H1 (cell line): ENCODE measurements at places on chromosomes 3 and 15. TPM values are rescaled to one million over a fixed set of nuclear protein-coding genes. Genes with fewer than 3 reads are reported as not detected.

Gene PLSCR5
- not detected in 2 replicates for total RNA-seq

Gene DHFR2
- 2.2 and 2.6 TPM in 2 replicates for total RNA-seq

Gene MYEF2
- total RNA-seq = 78.2 and 79.2 TPM in 2 replicates

Gene IGSF11
- 1.1 and 1.6 TPM in 2 replicates for total RNA-seq

GRCh38 chr3:42588625-42589024 is 2.0 kb upstream of the SS18L2 start:
- no peak overlapping the region for H3K27ac ChIP-seq
- no peak for DNase-seq
- no peak overlapping the region for H3K4me3 ChIP-seq
- H3K4me1 ChIP-seq = peaks cover 12% of the 10 kb centered on the region
- H3K27me3 ChIP-seq = no peaks in the 10 kb centered on the region
- no peaks in the 10 kb centered on the region for H3K36me3 ChIP-seq

- no peaks in the 10 kb centered on the region for H3K36me3 ChIP-seq
- H3K27me3 ChIP-seq = no peaks in the 10 kb centered on the region
- no peak overlapping the region for H3K4me3 ChIP-seq
- H3K4me1 ChIP-seq = no peaks in the 10 kb centered on the region
Observed at GRCh38 chr15:56342653-56343052, 22.6 kb upstream of the TEX9 start.

- no peaks in the 10 kb centered on the region for H3K4me1 ChIP-seq
- H3K4me3 ChIP-seq = no peak overlapping the region
- H3K27ac ChIP-seq = no peak overlapping the region
- no peak for DNase-seq
Observed at GRCh38 chr3:146929696-146930095, 324.6 kb upstream of the PLSCR5 start.

- no peaks in the 10 kb centered on the region for H3K36me3 ChIP-seq
- peaks cover 40% of the 10 kb centered on the region for H3K27me3 ChIP-seq
- no peak overlapping the region for H3K27ac ChIP-seq
- DNase-seq = peak; percentile 86
- peak overlapping the region; percentile 30 for H3K4me3 ChIP-seq
Observed at GRCh38 chr15:40282147-40282868, 556 bp downstream of the ANKRD63 start.

DNA sequence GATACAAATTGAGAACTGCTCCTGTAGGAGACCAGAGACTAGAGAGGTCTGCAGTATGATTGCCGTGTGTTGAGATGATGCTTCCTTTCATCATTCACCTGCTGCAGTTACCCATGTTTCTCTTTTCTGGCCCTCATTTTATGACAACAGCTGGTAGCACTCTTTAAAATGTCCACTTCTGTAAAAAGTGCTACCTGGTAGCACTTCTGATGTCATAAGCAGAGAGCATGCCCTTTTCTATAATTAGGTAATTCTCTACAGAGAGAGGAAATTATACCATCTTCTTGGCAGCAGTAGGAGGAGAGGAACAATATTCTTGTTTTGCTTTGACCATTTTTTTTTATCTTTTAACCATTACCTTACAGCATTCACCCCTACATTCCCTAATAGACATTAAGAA is 123.8 kb downstream of the PPM1L start:
- no peak for DNase-seq
- H3K27me3 ChIP-seq = no peaks in the 10 kb centered on the region
- no peak overlapping the region for H3K4me3 ChIP-seq

DNA sequence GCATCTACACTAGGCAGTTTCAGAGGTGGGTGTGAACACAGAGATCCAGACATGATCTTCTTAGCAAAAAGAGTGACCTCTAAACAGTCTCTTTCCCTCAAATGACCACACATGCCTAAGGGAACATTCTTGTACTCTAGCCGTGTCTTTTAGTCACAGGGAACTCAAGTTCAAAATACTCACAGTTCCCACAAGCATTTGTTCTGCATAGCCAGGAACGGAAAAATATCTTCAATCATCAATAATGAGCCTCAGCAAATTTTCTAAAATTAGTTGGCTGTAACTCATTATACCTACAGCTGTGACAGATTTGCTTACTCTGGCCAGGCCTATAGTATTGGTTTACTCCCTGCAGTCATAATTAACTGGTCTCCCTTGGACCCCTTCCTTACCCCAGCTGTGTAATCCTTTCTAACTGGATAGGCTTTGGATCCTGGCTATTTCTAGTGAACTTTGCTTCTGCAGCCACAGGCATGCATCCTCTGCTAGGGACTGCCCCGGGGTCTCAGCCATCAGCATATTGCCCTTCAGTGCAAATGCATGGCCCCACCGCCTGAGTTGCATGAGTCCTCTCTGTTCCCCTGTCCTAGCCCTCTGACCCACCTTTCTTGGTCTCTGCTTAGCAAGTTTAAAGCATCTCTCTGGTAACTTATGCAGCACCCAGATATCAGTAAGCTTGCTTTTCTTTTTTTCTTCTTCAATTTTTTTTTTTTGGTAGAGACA is 56.0 kb upstream of the HACD2 start:
- DNase-seq = no peak
- H3K27ac ChIP-seq = no peak overlapping the region
- no peaks in the 10 kb centered on the region for H3K36me3 ChIP-seq

DNA sequence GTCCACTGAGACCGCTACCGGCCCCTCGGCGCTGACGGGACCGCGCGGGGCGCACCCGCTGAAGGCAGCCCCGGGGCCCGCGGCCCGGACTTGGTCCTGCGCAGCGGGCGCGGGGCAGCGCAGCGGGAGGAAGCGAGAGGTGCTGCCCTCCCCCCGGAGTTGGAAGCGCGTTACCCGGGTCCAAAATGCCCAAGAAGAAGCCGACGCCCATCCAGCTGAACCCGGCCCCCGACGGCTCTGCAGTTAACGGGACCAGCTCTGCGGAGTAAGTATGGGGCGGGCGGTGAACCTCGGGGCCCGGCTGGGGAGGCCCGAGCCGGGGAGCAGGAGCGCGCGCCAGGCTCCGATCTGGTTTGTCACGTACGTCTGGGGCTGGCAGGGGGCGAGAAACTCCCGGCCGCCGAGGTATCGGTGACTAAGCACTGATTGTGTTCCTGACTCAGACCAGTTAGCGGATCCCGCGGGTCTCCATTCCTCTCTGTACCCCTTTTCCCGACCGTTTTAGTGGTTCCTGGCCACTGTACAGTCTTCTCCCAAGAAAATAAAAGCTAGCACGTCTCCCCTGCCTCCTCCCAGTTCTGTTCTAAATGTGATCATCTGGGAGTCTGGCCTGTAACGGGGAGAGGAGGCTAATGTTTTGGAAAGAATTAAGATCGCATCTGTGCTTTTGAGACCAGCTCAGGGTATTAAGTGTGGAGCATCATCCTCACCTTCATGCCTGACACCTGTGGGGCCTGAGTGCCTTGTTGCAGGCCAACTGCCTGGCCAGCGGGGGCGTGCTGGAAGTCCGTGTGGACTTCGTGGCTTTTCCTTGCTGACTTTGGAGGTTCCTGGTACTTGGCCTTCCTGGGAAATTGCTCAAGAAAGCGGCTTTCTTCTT is 691 bp downstream of the MAP2K1 start:
- H3K36me3 ChIP-seq = peaks cover 3% of the 10 kb centered on the region; the same call in 1 of the 2 replicates
- H3K27me3 ChIP-seq = no peaks in the 10 kb centered on the region
- H3K4me1 ChIP-seq = peaks cover 3% of the 10 kb centered on the region
- DNase-seq = peak; percentile 72

GRCh38 chr3:124634210-124635168 is 95.8 kb upstream of the UMPS start:
- H3K4me1 ChIP-seq = peaks cover 13% of the 10 kb centered on the region
- no peaks in the 10 kb centered on the region for H3K36me3 ChIP-seq
- no peak overlapping the region for H3K27ac ChIP-seq
- DNase-seq = no peak

GRCh38 chr15:98547275-98547674 is 101.1 kb upstream of the IGF1R start:
- peaks cover 8% of the 10 kb centered on the region; the same call in 1 of the 2 replicates for H3K27me3 ChIP-seq
- no peaks in the 10 kb centered on the region for H3K36me3 ChIP-seq
- peaks cover 2% of the 10 kb centered on the region for H3K4me1 ChIP-seq
- H3K4me3 ChIP-seq = peak overlapping the region; percentile 47
- no peak overlapping the region for H3K27ac ChIP-seq
